Adipocyte (in vitro differentiated cells): ENCODE measurements at places on chromosomes 5 and 9.

DNA sequence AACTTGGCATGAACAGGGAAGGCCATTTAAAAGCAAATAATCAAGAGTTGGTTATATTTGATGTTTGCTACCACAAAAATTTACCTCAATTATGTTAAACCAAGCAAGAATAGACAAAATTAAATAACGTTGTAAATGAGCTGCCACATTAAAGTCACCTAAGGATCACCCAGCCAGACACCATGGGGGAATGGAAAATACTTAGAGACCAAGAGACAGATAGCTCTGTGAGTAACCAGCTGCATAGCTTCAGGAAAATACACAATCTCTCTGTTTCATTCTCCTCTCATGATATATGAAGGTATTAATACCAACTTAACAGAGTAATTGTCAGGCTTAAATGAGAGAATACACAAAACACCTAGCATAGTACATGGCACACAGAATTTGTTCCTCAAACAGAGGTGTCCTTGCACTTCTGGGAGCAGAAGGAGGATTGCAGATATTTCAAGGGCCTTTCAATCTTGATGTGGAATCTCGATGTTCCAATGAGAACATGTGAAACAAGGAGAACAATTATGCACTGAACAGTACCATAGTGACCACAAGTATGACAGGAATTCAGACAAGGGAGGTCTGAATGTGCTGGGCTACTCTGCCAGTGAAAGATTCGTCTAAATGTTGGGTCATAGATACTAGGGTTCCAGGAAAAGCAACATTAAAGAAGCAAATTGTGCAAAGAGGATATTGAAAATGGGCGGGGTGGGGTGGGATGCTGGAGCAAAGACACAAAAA, 18.6 kb downstream of the JAKMIP2 start:
- DNase-seq = peak; percentile 41

GRCh38 chr5:41373230-41373629, 137.2 kb downstream of the PLCXD3 start:
- no peak for DNase-seq

DNA sequence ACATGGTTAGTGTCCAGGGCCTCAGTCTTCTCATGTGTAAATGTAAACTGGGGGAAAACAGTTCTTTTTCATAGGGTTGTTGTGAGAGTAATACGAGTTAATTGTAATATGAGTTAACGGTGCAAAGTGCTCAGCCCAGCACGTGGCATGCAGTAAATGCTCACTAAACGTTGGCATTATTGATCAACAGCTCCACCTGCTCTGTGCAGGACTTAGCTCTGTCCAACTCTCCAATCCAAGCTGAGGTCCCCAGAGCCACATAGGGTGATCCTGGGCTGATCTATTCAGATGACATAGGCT, 28.3 kb downstream of the SPOCK1 start:
- DNase-seq = no peak

GRCh38 chr5:109486200-109486804, 76.5 kb upstream of the PJA2 start:
- no peak for DNase-seq

DNA sequence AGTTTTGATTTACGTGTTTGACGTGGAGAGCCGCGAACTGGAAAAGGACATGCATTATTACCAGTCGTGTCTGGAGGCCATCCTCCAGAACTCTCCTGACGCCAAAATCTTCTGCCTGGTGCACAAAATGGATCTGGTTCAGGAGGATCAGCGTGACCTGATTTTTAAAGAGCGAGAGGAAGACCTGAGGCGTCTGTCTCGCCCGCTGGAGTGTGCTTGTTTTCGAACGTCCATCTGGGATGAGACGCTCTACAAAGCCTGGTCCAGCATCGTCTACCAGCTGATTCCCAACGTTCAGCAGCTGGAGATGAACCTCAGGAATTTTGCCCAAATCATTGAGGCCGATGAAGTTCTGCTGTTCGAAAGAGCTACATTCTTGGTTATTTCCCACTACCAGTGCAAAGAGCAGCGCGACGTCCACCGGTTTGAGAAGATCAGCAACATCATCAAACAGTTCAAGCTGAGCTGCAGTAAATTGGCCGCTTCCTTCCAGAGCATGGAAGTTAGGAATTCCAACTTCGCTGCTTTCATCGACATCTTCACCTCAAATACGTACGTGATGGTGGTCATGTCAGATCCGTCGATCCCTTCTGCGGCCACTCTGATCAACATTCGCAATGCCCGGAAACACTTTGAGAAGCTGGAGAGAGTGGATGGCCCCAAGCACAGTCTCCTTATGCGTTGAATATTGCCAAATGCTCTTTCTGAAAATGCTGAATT, 850 bp downstream of the RRAGA start:
- peak; percentile 60 for DNase-seq

GRCh38 chr9:88443480-88444113, 55.4 kb downstream of the SPIN1 start:
- no peak for DNase-seq

- DNase-seq = peak; percentile 87
Measured at GRCh38 chr5:9479361-9479760, 66.5 kb downstream of the SEMA5A start.

DNA sequence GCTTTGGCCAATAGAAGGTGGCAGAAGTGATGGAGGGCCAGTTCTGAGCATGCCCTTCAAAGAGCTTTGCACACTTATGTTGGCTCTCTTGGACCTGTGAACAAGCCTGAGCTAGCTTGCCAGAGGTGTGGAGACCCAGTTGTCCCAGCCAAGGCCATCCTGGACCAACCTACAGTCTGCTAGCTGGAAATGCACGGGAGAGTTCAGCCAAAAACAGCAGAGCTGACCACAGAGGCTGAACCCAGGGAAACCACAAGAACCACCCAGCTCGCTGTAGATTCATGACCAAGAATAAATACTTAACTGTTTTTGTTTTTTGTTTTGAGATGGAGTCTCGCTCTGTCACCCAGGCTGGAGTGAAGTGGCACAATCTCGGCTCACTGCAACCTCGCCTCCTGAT, 65.4 kb upstream of the HAND1 start:
- DNase-seq = no peak

DNA sequence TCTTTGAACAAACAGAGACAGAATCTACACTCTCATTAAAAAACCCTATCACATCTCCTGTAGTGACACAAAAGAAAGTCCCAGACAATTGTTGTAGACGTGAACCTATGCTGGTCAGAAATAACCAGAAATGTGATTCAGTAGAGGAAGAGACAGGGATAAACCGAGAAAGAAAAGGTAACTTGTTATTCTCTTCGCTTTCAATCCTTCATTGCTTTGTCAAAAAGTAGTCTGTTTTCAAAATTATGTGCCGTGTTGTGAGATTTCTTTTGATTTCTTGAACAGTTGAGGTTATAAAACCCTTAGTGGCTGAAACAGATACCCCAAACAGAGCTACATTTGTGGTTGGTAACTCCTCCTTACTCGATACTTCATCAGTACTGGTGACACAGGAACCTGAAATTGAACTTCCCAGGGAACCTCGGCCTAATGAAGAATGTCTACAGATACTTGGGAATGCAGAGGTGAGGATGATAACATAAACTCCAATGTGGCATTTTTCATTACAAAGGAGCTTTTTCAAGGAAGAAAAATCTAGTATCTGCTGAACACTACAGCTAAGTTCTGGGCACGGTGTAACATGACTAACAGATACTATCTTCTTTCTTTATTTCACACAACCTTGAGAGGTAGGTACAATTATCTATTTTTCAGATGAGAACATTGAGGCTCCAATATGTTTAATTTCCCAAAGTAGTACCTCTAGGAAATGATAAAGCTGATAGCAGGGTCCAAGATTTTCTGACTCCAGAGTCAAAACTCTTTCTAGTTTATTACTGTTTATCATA, 14.3 kb downstream of the HMGCR start:
- no peak for DNase-seq

DNA sequence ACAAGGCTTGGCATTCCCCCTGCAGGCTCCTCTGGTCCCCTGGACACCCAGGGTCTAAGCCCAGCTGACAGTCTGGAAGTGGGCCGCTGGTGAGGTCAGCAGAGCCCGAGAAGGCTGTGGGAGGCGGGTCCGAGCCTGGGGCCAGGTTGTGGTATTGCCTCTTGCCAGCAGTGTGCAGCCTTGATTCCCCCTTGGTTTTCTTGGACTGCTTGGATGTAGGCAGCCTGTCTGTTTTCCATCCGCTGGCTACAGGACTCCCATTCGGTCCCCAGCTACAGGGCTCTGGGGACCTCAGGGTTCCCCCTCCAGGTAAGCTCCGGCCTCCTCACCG, 1.6 kb downstream of the AIF1L start:
- DNase-seq = no peak

DNA sequence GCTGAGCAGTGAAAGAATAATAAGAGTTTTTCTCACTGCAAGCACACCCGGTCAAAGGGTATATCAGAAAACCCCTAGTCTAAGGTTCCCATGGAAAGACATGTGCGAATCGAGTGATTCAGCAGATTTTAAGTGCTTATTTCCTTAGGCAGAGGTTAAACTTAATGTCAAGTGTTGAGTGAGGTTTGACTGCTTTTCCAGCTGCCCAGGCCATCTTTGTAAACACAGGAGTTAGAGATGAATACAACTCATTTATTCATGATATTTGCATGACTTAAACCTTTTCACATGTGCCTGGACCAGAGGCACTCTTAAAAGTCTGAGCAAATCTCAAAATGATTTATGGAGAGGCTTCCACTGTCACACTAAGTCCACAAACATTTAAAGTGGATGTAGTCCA, 137.8 kb upstream of the RGMB start:
- DNase-seq = no peak

- DNase-seq = no peak
Measured at GRCh38 chr5:173720286-173720952, 104.0 kb upstream of the BOD1 start.

GRCh38 chr5:163790497-163790896, 285.1 kb downstream of the MAT2B start:
- no peak for DNase-seq

DNA sequence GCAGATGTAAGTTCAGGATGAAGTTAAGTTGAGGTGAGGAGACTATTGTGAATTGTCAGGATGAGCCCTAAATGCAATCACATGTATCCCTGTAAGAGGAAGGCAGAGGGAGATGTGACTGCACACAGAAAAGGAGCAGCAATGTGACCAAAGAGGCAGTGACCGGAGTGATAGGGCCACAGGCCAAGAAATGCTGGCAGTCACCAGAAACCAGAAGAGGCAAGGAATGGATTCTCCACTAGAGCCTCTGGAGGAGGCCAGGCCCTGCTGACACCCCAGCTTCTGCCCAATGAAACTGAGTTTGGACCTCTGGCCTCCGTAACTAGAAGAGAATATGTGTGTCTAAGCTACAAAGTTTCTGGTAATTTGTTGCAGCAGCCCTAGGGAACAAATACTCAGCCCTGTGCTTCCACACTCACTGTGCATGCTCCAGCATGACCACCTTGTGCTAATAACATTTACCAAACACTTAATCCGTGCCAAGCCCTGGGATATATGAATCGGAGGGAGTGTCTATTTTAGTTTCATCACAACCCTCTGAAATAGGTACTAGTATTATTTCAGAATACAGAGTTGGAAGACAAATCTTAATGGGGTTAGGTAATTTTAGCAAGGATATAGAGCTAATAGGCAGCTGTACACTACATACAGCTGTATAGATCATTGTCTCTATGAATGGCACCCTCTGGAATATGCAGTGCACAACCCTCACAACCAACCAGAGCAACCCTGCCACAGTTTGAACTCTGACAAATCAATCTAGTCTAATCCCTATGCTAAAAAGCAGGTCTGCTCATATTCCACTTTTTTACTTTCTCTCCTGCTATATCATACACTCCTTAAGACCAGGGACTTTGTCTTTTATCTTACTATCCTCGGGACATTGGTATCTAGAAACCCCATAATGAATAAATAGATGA, 7.8 kb upstream of the GPX8 start:
- peak; percentile 78 for DNase-seq

DNA sequence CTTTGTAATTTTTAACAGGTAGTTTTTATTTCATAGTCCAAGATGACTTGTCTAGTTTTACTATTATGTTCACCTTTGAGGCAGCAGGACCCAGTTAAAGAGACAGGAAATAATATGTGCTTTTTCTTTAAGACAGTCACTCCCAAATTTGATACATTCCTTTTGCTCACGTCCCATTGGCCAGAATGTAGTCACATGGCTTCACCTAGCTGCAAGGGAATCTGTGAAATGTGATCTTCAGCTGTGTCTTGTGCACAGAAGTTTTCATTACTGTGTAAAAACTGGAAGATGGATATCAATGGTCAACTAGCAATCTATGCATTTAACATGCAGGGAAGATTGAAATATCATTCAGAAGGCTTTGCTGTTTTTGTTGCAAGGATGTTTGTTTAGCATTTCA, 41.1 kb downstream of the XRCC4 start:
- DNase-seq = no peak

DNA sequence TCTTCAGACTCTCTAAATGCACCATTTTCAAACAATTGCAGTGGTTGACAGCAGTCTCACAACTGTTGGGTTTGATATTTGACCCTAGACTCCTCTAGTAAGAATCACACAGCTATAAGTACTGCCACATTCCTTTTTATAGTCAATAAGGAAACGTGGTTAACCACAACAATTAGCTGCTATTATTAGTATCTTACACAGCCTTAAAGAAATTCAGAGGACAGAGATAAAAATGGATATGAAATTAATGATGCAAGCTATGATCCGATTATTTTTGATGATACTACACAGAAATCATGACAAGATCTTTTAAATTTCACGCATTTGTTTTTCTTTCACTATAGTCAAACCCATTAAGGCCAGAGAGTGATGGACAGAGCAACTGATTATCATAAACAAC, 288.6 kb upstream of the C9orf72 start:
- DNase-seq = no peak

- no peak for DNase-seq
Measured at GRCh38 chr5:151905557-151905961, 19.1 kb downstream of the GLRA1 start.

DNA sequence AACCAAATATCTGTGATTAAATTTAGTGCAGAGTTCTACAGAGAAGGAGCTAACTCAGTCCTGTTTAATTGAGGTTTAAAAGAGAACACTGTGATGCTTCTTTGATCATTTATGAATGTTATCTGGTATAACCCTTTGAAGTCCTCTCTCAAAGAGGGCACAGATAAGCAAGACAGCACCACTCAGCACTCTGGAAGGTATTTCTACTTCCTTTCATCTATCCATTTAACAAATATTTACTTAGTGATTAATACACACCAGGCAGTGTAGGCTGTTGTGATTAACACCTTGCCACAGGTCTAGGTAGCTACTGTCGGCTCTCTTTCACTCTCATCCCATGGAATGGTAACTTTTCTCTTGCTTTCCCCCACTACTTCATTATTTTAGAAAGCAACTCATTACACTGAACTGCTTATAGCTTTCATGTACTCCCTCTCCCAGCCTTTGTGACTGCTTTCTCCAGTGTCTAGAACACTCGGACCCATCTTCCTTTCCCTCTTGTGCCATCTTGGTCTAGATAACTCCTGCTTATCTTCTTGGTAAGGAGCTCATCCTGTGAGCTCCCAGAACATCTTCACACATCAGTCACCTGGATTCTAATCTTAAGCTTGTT, 54.7 kb downstream of the GLDC start:
- no peak for DNase-seq
